ENCODE measurements at places on chromosomes 11 and 22. TPM values are rescaled to one million over a fixed set of nuclear protein-coding genes. Genes with fewer than 3 reads are reported as not detected.

FAM111B gene
- 1.3 TPM for total RNA-seq

GRCh38 chr22:36267058-36267457 is 14.1 kb downstream of the APOL1 start:
- no peaks in the 10 kb centered on the region for H3K4me1 ChIP-seq
- no peak for DNase-seq
- peaks cover 51% of the 10 kb centered on the region for H3K36me3 ChIP-seq
- no peaks in the 10 kb centered on the region for H3K27me3 ChIP-seq
- H3K27ac ChIP-seq: no peak overlapping the region

OR5P2 gene
- total RNA-seq: 1.4 TPM

MPPED1 gene
- not detected for total RNA-seq

OR4D5 gene
- total RNA-seq: not detected

MS4A3 gene
- total RNA-seq: not detected

- H3K4me3 ChIP-seq: no peak overlapping the region
- H3K27me3 ChIP-seq: no peaks in the 10 kb centered on the region
- H3K36me3 ChIP-seq: no peaks in the 10 kb centered on the region
- H3K4me1 ChIP-seq: no peaks in the 10 kb centered on the region
- no peak overlapping the region for H3K27ac ChIP-seq
- no peak for DNase-seq
Measured at GRCh38 chr11:106397787-106398501, 320.5 kb downstream of the AASDHPPT start.

GRCh38 chr11:106217456-106217855 is 140.0 kb downstream of the AASDHPPT start:
- DNase-seq: no peak
- H3K27me3 ChIP-seq: no peaks in the 10 kb centered on the region
- no peak overlapping the region for H3K27ac ChIP-seq
- no peaks in the 10 kb centered on the region for H3K36me3 ChIP-seq
- H3K4me3 ChIP-seq: no peak overlapping the region

TRPM5 gene
- not detected for total RNA-seq

Measured in upper lobe of left lung (tissue), 6 donors.